CD4-positive, alpha-beta T cell treated with Interleukin-4 for 1 hour (primary cell): ENCODE measurements at places on chromosomes 11 and 22.

GRCh38 chr11:8328231-8328794 is 64.6 kb upstream of the LMO1 start:
- no peak for DNase-seq

DNA sequence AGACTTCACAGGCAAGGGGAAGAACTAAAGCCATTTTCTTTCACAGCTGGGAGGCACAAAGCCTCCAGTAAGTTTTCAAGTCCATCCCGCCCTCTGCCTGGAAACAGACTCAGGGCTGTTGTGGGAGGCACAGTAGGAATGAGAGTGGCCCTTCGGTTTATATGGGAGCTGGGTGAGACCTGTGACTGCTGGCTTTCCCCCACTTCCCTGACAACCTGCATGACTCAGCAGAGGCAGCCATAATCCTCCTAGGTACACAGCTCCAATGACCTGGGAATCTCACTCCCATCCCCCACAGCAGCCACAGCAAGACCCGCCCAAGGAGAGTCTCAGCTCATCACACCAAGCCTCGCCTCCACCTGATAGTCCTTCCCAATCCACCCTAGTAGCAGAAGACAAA is 12.1 kb upstream of the TMEM45B start:
- DNase-seq, result no peak

- no peak for DNase-seq
Measured at GRCh38 chr11:66859686-66860448, 3.0 kb downstream of the LRFN4 start.

DNA sequence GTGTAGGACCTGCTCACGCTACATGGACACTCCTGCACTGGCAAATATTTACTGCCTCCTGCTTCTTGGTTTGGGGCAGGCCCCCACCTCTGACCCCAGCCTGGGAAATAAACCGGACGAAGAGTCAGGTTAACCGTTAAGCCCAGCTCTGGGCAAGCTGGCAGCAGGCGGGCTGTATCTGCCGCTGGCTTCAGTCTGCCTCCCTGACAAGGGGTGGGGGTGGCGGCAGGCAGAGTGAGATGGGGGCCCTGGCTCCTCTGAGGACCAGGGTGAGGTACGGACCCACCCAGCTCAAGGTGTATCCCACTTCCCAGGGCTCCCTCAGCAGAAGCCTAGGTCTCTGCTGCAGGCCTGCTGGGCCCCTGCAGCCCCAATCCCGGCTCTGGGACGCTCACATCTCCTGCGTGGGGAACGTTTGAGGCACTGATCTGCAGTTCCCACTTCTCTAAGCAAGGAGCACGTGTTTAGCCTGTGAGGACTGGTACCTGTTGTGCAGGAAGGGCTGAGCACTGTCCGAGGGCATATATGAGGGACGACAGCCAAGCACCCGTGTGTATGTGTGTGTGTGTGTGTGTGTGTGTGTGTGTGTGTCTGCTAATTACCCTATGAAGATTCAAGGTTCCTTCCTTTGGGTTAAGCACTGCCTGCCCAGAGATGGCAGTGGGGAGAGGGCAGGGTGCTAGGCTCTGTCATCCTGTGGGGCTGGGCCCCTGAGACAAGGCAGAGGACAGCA is 1.1 kb upstream of the LRRC75B start:
- no peak for DNase-seq

DNA sequence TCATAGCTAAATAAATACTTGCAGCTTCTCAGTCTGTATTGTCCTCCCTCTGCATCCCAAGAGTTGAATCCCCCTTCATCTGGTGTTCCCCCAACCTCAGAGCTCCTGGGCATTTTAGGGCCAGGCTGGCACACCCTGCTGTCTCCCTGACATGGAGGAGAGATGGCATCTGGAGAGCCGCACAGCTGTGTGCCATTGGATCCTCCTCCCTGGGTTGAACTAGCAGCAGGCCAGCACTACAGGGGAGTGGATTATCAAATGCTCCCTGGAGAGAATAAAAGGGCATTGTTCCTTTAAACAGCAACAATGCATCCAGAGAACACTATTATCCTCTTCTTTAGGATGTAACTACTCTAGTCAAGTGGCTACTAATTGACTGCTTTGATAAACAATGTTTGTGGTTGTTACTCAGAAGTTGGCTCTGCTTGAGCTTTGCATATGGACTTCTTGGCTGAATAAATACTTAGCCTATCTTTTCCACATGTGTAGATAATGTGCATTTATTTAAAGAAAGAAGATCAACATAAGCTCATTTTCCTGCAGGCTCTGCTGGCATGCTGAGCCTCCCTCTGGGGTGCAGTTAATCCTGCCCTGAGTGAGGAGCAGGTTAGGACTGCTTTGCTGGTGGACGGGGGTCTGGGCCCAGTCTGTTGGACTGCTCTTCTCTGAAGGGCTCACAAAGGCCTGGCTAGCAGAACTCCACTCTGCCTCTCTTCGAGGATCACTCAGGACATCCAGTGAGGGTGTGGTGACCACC is 897.2 kb downstream of the TBC1D22A start:
- no peak for DNase-seq

GRCh38 chr11:113241636-113242054 is 72.7 kb upstream of the TTC12 start:
- no peak for DNase-seq

GRCh38 chr11:93540896-93541553 is 2.2 kb downstream of the SMCO4 start:
- DNase-seq, result no peak

GRCh38 chr11:66281001-66281400 is 3.0 kb downstream of the CNIH2 start:
- no peak for DNase-seq
